Hematopoietic multipotent progenitor cell (in vitro differentiated cells): ENCODE measurements at places on chromosomes 2 and 18. TPM values are rescaled to one million over a fixed set of nuclear protein-coding genes. Genes with fewer than 3 reads are reported as not detected.

Gene FAHD2A
- 40.1 TPM for total RNA-seq

Gene LOXL3
- total RNA-seq: 14.3 TPM

Gene FSIP2
- 1.1 TPM for total RNA-seq

Gene IL36RN
- total RNA-seq: not detected

Gene FAM237A
- total RNA-seq: not detected

Gene KCNG2
- 14.8 TPM for total RNA-seq

Gene CRYBA2
- total RNA-seq: not detected

Gene ABCA12
- not detected for total RNA-seq

Gene MAPRE3
- 3.0 TPM for total RNA-seq

Gene TNFAIP6
- total RNA-seq: 0.27 TPM

- no peak for DNase-seq
Measured at GRCh38 chr18:934518-935133, 30.0 kb downstream of the ADCYAP1 start.

DNA sequence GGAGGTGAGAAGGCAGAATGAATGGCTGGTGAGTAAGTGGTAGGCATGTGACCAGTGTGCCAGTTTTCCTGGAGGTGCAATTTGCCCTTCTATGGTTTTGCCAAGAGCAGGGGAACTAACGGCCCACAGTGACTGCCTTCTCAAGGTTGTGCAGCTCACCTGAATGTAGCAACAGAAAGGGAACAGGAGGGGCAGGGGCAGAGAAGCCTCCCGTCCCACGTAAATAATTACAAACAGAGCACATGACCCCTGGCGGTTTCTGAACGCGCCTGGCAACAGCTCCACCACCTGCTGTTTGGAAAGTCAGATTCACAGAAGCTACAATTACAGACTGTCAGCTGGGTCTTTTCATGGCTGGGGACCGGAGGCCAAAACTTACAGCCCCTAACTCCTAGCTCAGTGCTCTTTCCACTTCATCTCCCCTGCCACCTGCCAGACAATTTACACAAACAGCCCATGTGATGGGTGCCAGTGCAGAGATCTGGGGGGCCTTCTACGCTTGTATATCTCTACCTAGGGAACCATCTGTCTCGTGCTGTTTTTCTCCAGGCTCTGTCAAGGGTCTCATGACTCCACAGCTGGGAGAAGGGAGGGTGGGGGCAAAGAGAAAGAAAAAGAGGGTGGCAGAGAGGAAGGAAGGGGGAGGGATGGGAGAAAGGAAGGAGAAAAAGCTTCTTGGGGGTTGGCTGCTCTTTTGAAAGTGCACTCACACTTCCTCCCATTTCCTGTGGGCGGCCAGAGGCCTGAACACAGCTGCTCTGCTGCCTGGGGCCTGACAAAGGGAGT, 69.6 kb downstream of the POLR1A start:
- DNase-seq: peak; percentile 77

DNA sequence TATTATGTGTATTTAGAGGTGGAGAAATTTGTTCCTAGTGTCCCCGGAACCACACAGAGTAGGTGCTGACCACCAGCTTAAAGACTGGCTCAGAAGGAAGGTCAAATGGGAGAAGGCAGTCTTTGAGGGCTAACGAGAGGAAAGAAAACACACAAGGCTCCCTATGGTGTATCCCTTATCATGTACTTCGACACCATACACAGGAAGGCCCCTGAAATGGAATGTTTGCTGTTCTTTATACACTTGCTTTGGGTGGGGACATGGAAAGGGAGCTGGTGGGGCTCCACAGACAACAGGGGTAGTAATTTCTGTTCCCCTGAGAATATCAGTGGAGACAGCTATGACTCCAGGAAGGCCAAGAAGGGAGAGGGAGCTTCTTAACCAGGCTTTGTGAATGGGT, 6.0 kb downstream of the EPAS1 start:
- no peak for DNase-seq

- DNase-seq: no peak
Measured at GRCh38 chr2:236541008-236541562, 28.5 kb upstream of the ACKR3 start.

- no peak for DNase-seq
Measured at GRCh38 chr18:66548747-66549146, 55.1 kb downstream of the CDH19 start.

GRCh38 chr2:74675090-74675489, 21.0 kb downstream of the SEMA4F start:
- DNase-seq: no peak

GRCh38 chr2:217707131-217707611, 295.6 kb downstream of the TNS1 start:
- no peak for DNase-seq

GRCh38 chr2:174753038-174753633, 11.1 kb downstream of the CHRNA1 start:
- DNase-seq: no peak

GRCh38 chr2:230205034-230205433, 14.8 kb downstream of the SP110 start:
- peak; percentile 60 for DNase-seq

GRCh38 chr2:158457092-158457825, 507 bp downstream of the PKP4 start:
- DNase-seq: peak; percentile 69

DNA sequence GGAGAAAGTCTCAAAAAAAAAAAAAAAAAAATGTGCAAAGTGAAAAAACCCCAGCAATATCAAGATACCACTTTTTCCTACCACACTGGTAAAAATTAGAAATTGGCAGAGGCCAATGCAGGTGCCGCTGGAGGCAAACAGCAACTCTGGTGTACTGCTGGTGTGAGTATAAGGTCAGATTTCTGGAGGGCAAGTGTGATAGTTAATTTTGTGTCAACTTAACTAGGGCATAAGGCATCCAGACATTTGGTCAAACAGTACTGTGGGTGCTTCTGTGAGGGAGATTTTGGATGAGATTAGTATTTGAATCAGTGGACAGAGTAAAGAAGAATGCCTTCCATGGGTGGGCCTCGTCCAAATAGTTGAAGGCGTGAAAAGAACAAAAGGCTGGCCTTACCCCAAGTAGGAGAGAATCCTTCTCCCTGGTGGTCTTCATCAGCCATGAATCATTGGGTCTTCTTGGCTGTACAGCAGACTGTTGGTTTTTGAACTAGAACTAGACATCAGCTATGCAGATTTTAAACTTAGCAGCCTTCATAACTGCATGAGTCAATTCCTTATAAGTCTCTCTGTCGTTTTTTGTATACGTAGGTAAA, 52.8 kb upstream of the FHL2 start:
- DNase-seq: no peak

GRCh38 chr2:86790676-86791572, at the start of gene CD8A:
TSS of gene CD8A (minus strand) at chr2:86790913. CDS start at chr2:86790825, 88 bp downstream.
- no peak for DNase-seq

- no peak for DNase-seq
Measured at GRCh38 chr2:1431886-1432400, 18.7 kb downstream of the TPO start.

DNA sequence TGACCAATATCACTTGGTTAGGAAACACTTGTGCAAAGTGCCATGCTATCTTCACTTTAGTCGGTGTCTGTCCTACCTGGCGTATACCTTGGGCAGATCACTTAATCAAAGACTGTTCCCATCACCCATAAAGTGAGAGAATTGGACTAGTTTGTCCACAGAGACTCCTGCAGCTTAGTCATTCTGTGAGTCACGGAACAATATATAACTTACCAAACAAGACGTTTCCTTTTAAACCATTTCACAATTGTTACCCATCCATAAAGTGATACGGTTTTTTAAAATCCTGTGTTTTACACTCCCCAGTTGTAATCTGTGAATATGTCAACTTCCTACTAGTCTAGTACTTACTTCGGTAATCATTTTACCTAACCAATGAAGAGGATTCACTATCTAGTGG, 499.3 kb upstream of the SMIM21 start:
- no peak for DNase-seq

- DNase-seq: no peak
Measured at GRCh38 chr2:40087434-40087833, 308.4 kb upstream of the THUMPD2 start.

GRCh38 chr2:15864176-15864769, 76.1 kb upstream of the MYCN start:
- DNase-seq: no peak

- no peak for DNase-seq
Measured at GRCh38 chr2:103287746-103288145, 525.9 kb downstream of the TMEM182 start.

DNA sequence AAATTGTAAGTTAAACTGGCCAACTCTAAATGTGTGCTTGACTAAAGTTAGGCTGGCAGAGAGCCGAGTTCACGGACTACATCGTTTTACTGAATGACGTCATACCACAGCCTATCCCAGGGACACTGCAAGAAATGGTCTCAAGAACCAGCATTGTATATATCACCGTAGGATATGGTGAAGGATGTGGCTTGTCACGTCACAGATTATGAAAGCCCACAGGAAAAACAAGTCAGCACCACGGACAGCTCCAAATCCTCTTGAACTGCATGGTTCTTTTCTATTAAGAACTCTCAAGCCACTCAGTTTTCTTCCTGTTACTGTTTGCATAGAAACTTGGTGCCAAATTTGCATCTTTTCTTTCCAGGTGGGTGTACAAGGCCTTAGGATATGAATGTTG, 85.1 kb upstream of the ACAA2 start:
- DNase-seq: peak; percentile 63

DNA sequence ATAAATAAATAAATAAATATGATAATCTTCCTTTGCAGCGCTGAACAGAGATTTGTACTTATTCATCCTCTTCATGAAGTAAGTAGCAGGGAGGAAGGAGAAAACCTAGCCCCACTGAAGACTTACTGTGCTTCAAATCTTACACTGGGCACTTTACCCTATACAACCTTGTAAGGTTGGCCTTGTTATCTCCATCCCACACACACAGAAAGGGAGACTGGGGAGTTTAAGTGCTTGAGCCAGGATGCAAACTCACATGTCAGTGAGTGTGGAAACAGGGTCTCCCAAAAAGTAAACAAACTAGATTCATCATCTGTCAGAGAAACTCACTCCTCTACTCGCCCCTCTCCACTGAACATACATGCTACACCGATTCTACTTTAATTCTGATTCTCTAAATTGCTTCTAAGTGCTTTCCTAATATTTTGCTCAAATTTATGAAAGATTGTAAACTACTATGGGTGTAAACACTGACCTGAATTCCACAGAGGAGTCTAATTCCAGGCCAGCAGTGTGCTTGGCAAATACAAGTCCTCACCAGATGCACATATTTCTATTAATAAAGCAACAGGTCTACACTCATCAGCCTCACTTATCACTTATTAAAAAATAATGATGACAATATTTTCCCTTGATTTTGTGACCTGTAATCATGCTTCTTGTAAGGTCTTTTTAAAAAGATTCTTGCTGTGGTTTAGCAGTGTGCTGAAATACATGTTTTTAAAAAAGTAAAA, 155.5 kb downstream of the TCF4 start:
- no peak for DNase-seq

DNA sequence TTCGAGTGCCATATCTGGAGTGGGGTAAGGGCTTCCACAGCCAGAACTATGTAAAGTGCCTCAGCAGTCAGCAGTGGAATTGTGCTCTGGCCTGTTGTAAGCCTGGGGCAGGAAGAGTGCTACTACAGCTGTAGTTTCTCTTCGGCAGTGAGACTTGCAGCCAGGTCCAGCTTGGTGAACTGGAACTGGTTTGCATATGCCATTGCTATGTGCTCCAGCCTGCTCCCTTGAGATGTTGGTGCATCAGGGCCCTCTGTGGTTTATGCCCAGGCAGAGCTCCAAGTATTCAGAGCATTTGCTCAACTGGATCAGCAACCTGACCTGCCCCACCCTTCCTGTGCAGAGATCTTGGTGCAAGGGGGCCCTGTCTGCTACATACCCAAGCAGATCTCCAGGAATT, 47.8 kb downstream of the ZNF804A start:
- no peak for DNase-seq

GRCh38 chr2:46719487-46719886, 196.1 kb downstream of the MCFD2 start:
- no peak for DNase-seq

DNA sequence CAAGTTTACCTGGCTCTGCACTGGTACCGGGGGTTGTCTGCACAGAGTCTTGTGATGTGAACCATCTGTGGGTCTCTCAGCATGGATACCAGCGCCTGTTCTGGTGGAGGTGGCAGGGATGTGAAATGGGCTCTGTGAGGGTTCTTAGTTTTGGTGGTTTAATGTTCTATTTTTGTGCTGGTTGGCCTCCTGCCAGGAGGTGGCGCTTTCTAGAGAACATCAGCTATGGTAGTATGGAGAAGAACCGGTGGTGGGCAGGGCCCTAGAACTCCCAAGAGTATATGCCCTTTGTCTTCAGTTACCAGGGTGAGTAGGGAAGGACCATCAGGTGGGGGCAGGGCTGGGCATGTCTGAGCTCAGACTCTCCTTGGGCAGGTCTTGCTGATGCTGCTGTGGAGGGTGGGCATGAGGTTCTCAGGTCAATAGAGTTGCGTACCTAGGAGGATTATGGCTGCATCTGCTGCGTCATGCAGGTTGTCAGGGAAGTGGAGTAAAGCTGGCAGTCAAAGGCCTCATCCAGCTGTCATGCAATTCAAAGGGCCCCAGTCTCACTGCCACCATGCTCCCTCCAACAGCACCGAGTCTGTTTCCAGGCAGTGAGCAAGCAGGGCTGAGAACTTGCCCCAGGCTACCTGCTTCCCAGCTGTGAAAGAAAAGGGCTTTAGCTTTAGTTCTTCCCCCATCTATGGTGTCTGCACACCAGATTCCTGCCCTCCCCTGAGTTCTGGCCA, 278.0 kb downstream of the METTL4 start:
- no peak for DNase-seq

- DNase-seq: no peak
Measured at GRCh38 chr18:3035635-3036034, 22.7 kb upstream of the LPIN2 start.

GRCh38 chr2:109210431-109211200, 81.6 kb downstream of the SH3RF3 start:
- DNase-seq: peak; percentile 26

- DNase-seq: no peak
Measured at GRCh38 chr2:160034396-160034795, 28.0 kb downstream of the PLA2R1 start.

GRCh38 chr2:3066831-3067230, 310.8 kb downstream of the EIPR1 start:
- DNase-seq: no peak

GRCh38 chr18:54503131-54503894, 87.7 kb upstream of the DYNAP start:
- no peak for DNase-seq
